ENCODE measurements at places on chromosomes 16 and 17.

DNA sequence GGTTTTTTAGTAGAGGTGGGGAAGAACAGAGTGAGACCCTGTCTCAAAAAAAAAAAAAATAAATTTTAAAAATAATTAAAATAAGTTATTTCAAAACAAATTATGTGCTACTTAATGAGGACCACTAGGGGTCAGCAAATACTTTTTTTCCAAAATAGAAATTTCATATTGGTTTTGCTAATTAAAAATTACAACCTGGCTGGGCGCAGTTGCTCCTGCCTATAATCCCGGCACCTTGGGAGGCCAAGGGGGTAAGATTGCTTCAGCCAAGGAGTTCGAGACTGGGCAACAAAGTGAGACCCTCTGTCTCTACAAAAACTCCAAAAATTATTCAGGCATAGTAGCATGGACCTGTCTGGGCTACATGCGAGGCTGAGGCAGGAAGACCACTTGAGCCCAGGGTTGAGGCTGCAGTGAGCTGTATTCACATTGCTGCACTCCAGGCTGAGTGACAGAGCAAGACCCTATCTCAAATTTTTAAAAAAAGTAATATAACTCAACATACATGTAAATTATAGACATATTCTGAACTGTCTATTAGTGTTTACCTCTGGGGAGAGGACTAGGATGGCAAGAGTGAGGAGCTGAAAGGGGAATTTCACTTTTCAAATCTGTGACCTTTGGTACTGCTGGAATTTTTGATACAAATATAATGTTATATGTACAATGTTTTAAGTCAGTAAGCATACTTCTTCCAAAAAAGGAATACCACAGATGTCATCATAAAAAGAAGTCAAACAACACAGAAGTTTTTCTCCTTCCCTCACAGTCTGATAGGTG lies 8.1 kb downstream of the MEIOB start:
- DNase-seq = no peak

GRCh38 chr16:410516-411178 lies 9.0 kb downstream of the DECR2 start:
- no peak for DNase-seq

- DNase-seq = no peak
These were observed 119.1 kb downstream of the FTO start for GRCh38 chr16:53822936-53823529.

GRCh38 chr17:49338883-49339282 lies 23.2 kb downstream of the ZNF652 start:
- no peak for DNase-seq

Data from activated CD8-positive, alpha-beta memory T cell treated with anti-CD3 and anti-CD28 coated beads for 48 hours (primary cell).